ENCODE measurements at places on chromosomes 16 and 17.

DNA sequence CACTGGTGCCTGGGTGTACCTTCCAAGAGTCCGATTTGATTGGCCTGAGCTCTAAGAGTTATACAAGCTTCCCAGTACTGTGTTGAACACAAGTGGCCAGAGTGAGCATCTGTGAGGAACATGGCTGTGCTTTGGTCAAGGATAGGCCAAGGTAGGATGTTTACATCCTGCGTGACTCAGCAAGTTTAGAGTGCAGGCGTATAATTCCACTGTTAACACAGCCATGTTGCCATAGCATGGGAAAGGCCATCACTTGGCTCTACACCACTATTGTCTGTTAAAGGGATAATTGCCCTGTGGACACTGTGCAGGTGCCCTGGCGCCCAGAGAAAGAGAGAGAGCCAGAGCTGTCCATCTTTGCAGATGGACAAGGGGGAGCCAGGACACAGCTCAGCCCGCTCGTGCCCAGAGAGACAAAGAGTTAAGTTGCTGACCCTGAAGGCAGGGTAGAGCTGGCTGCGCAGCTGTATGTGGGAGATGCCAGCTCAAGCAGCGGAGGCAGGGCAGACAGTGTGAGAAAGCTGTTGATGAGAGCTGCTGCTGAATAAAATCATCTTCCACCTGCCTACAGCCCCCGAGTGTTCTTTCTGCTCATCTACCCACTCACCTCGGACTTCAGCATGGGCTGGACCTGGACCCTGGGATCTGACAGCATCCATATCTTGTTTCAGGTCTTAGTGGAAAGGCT lies 11.7 kb downstream of the CFAP52 start:
- no peak for DNase-seq

DNA sequence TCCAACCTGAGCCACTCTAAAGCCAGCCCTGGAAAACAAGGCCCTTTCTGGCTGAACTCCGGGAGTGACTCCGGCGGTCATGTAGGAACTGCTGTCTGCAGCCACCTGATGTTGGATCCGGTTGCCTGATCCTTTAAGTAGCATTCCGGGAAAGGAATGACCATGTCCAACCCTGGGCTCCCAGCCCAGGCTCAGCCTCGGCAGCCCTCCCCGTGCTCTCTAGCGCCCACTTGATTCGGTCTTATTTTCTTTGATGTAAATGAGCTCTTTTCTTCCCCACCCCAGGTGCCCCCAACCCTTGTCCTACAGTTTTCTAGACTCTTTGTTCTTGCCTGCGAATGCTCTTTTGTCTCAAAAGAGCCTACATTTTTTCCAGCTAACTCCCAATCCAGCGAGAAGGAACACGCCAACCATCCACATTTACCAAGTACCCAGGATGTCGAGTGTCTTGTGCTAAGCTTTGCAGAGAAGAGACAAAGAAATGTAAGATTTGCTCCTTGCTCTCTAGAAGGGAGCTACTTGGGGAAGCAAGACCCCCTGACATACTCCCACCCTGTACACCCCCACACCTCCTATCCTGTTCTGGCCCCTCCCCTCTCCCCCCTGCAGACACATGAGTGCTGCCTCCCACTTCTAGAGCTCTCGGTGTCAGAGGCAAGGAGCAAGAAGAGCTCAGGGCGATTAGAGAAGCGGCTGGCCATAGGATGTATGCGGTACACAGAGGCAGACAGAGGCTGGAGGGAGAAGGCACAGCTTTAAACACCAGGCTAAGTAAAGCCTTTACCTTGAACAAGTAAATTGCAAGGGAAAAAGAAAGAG lies 53.8 kb downstream of the COG7 start:
- no peak for DNase-seq

GRCh38 chr16:25893332-25893731 lies 201.6 kb downstream of the HS3ST4 start:
- DNase-seq, result no peak

DNA sequence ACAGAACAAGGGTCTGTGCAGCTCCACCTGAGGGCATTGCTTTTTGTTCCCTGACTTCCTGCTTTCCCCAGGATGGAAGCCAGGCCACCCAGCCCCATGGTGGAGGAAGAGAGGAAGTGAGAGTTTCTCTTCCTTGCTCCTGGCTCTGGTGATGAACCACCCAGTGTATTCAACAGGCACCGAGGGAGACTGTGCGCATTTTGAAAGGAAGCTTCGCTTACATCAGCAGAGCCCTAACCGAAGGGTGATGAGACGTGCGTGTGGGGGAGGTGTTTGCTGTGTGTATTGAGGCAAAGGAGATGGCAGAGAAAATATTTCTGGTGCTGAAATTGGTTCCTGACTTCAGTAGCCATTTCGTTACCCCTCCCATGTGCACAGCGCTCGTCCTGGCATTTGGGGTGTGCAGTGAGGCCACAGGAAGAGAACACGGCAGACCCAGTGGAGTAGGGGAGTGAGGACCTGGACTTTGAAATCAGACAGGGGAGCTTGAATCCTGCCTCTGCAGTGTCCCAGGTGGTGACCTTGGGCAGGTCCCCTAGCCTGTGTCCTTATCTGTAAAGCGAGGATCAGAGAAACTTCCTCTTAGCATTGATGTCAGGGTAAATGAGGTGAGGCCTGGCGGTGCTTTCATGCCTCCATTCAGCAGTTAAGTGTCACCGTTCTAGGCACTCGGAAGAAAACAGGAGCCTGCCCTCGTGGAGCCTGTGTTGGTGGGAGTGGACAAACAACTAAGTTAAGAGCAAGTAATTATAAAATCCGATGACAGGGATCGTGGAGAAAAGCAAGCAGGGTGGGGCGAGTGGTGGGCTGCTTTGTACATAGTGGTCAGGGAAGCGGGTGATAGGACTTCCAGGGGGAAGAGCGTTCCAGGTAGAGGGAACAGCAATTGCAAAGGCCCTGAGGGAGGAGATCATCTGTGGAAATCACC lies 7.4 kb downstream of the CMIP start:
- DNase-seq, result no peak

DNA sequence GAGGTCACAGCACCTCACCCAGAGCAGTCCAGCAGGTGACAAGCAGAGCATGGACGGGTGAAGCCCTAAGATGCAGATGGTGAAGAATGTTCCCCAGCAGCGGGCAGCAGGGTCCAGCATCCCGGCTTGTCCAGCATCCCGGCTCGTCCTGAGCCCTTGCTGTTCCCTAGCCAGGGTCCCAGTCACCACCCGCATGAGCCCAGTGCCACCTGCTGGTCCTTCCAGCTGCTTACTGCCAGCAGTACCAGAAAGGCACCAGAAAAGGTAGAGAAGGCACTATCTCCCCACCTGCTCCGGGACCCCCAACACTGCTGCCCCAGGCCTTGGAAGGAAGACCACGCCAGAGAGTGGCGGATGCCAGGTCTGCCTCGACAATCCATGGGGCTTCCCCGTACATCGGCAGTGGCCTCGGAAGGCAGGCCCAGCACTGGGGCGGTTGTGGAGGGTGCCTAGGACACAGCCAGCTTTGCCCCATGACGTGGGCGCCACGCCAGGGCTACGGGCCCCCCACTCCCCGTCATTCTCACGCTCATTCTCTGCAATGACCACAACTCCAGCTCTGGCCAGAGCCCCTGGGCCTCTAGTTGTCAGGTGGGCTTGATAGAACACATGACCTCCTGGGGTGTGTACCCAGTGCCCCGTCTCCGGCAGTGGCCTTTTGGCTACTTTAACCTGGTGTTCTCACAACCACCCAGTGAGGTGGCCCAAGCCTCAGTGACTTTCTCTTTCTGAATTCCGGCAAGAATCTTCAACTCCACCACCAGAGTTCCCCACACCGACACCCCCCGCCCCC lies 1.4 kb downstream of the CENPX start:
- DNase-seq, result no peak

DNA sequence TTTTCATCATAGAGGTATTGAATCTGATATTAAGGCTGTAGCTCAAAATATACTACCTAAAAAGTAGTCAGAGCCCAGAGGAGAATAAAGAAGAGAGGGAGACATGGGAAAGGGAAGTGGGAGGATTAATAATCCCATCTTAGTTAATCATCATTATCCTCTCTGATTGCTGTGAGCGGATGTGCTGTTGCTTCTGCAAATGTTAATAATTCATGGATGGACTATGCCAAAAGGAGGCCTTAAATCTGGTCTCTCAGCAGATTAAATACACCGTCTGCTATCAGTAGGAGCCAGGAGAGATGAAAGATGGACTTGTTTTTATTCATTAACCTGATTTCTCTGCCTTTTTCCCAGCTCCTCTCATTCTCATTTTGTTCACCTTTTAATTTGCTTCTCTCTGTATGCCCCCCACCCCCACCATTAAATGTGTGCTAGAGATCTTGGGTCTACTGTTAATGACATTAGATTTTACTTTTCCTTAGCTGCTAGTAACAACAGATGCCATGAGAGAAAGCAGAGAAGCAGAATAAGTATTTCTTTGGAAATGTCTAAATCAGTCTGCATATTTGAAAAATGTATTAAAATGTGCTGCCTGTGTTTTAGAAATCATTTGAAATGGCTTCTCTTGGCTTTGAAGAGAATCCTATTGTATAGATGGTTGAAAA lies 44.2 kb downstream of the NUP93 start:
- DNase-seq, result no peak

DNA sequence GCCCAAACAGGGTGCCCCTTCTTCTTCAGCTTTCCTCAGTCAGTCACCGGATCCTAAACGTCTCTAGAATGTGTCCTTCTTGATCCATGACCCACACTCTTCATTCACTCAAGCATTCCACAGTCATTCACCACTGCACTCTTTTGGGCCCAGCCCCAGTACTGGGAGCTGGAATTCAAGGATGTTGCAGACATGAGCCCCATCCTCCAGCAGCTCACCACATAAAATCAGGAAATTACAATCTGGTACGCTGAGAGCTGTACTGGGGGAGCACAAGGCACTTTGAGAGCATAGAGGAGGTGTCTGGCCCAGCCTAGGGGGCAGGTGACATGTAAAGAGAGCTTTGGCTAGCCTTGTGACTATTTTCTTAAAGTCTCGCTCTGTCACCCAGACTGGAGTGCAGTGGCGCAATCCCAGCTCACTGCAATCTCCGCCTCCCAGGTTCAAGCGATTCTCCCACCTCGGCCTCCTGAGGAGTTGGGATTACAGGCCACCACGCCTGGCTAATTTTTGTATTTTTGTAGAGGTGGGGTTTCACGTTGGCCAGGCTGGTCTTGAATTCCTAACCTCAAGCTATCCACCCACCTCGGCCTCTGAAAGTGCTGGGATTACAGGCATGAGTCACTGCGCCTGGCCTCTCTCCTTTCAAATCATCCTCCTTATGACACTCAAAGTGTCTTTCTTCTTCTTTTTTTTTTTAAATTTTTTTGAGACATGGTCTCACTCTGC lies 18.7 kb downstream of the CES4A start:
- no peak for DNase-seq

GRCh38 chr17:61009663-61010062 lies 332.0 kb downstream of the BCAS3 start:
- no peak for DNase-seq

DNA sequence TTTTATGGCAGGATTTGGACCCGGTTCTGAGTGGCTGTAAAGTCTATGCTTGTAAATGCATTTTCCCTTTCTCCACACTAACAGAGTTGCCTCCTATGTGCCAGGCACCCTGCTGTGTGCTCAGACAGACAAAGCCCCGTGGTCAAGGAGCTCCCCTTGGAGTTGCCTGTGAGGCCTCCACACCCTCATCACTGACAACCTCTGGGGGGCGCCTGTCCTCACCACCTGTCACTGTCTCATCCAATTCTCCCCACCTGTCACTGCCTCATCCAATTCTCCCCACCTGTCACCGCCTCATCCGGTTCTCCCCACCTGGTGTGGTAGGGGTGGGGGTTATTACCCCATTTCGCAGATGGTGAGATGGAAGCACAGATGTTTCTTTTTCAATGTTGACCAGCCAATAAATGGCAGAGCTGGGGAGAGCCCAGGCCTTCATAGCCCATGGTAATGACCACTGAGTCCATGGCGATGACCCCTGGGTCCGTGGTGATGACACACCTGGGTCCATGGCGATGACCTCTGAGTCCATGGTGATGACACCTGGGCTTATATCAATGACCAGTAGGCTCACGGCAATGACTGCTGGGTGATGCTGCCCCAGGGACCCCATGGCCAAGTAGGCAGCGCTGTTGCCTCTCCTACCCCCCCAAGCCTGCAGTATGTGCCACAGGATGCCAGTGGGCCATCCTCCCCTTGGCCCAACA lies 150.1 kb downstream of the IRF8 start:
- DNase-seq, result no peak

DNA sequence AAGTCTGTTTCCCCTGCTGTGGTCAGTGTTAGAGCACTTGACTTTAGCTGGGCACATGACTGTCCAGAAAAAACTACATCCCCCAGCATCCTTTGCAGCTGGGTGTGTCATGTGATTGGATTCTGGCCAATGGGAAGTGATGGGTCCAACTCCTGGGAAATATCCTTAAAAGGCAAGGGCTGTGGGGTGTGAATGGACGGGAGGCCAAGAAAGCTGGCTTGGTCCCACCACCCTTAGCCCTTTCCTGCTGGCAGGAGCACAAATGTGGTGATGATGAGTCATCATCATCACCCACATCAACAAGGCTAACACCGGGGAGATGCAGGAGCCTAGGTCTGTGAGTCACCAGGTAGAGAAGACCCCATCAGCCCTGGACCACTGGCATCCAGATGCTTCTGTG lies 341.7 kb downstream of the C16orf95 start:
- DNase-seq, result no peak

- no peak for DNase-seq
These were observed 13.1 kb downstream of the SPOP start for GRCh38 chr17:49664706-49665211.

GRCh38 chr16:66324815-66325515 lies 41.5 kb upstream of the CDH5 start:
- DNase-seq, result no peak

GRCh38 chr16:88570691-88571092 lies 489 bp downstream of the ZC3H18 start:
- DNase-seq, result no peak

GRCh38 chr17:37338847-37339246 lies 36.9 kb upstream of the C17orf78 start:
- DNase-seq, result no peak

DNA sequence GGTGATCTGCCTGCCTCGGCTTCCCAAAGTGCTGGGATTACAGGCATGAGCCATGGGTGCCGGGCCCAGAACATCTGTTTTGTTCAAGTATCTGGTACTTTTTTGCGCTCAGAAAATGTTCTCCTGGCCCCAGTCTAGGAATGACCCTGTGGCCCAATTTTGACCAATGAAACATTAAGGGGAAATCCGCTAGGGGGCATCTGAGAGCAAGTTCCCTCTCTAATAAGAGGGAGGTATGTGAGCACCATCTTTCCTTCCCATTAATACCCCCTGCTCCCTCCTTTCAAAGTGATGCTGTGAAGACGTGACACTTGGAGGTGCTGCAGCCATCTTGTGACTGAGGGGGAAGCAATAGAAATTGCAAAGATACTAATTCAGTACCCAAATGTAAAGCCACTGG lies 16.5 kb upstream of the CLEC3A start:
- no peak for DNase-seq

DNA sequence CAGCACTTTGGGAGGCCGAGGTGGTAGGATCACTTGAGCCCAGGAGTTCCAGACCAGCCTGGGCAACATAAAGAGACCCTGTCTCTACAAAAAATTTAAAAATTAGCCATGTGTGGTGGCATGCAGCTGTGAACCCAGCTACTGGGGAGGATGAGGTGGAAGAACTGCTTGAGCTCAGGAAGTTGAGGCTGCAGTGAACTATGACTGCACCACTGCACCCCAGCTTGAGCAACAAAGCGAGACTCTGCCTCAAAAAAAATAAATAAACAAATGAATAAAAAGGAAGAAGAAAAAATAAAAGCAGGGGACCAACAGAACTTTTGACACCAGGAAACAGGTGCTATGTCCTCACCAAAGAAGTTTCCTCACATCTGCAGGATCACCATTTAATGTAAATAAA lies 14.2 kb downstream of the TERF2 start:
- DNase-seq, result no peak
